ENCODE measurements at places on chromosomes 12 and 14.

DNA sequence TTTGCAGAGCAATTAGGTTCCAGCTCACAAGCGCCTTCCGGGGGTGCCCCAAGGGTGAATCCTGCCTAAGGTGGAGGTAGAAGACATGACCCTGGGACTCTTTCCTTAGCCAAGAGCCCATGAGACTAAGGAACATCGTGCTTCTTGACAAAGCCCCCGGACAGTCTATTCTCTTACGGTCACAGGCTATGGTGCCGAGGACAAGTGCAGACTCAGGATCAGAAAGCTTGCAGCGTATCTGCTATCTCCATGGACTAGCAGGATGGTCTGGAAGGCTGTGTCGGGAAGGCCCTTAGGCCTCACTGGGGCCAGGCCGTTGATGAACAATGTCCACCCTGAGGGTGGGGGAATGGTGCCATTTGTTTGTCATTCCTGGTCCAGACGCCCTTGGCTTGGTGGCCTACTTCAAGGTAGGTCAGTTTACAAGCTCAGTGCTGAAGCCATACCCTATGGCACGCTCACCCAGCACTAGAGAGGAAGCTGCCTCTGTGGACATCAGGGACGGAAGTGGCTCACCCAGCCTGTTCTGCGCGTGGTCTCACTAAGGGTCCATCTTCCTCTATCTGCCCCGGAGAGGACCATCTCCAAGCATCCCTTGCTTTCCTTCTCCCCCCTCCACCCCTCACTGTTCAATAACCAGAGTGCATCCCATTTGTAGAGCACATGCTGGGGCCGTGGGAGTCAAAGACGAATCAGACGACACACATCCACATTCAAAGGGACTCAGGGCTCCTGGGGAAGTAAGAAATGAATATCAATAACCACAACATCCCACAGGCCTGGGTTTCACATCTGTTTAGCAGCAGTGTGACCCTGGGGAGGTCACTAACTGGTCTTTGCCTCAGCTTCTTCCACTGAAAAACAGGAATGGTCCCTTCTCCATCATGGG is 45.0 kb upstream of the IQSEC3 start:
- DNase-seq = no peak

GRCh38 chr12:66623455-66623854 is 55.4 kb downstream of the GRIP1 start:
- DNase-seq = no peak

DNA sequence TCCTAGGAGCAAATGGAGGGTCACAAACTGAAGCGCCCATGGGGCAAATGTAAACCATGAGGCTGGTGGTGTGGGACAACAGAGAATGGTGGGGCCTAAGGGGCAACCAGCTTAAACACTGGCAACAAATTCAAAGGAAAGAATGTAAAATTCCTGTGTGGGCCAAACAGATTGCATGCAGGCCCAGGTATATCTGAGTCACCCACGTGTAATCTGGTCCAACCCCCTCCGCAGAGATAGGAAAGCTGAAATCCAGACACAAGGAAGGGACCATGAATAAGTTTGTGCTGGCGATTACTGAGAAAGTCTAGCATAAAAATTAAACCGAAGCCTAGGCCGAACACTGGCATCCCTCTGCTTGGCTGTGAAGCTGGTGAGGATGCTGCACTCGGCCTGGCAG is 71.6 kb downstream of the ITPK1 start:
- DNase-seq = no peak

- DNase-seq = peak; percentile 23
Measured at GRCh38 chr14:97874394-97874793, 1077.2 kb downstream of the VRK1 start.

- no peak for DNase-seq
Measured at GRCh38 chr14:35712466-35712865, 96.6 kb downstream of the RALGAPA1 start.

DNA sequence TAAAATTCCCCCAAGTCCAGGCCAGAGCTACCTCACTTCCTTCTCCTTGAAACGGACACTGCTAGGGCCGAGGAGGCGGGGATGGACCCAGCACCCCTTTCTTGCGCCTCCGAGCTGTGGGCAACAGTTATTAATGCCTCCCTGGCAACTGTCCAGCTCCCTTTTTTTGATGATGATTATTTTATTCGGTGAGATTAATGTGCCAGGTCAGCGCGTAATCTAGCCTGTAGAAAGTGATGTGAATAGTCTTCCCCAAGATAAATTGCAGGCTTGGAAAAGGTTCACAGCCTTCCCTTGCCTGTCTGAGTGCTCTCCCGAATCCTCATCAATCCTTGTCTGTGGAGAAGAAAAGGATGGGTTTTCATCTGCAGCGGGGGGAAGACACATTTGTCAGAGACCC is 54.3 kb downstream of the RNFT2 start:
- DNase-seq = no peak

GRCh38 chr14:92903359-92903758 is 19.6 kb upstream of the CHGA start:
- no peak for DNase-seq

DNA sequence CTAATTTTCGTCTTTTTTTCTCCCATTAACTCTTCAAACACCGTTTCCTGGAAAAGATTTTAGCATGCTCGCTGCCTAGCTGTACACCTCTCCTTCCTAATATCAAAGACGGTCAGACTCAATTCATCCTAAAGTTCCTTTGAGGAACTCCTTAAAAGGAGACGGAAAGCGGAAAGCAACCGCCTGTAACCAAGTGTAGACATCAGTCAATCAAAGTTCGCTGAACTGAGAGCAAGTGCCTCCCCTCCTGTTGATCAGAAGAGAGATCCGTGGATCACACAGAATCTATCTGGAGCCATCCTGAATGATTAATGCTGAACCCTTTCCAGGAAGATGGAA is 412 bp upstream of the TEP1 start:
- peak; percentile 51 for DNase-seq

DNA sequence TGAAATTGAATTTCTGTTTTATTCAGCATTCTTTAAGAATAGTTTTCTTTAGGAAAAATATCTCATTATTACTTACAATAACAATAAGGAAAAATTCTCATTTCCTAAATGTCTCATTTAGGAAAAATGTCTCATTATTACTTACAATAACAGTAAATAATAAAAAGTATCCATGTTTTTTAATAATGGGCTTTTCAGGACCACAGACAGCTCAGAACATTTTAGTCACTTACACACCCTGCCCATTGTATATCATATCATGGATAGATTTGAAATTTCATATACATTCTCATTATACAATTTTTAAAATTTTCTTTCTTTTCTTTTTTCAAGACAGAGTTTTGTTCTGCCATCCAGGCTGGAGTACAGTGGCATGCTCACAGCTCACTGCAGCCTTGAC is 58.9 kb downstream of the ASCL1 start:
- DNase-seq = no peak

DNA sequence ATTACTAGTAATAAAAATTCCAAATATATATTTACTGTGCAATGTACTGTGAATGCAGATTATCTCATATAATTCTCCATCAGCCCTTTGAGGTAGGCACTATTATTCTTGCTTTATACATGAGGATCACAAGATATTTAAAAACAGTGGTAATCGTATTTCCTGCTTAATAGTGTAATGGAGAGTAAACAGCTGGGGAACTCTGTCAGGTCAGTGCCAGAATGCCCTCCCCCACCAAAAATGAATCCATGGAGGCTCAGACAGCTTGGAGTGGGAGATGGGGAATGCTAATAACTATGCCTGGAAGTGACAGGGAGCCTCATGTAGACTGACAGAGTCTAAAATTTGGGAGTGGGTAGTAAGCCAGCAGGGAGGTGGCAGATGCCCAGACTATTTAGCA is 153.6 kb downstream of the PAH start:
- DNase-seq = no peak

- no peak for DNase-seq
Measured at GRCh38 chr12:98256830-98257229, 258.6 kb upstream of the TMPO start.

- no peak for DNase-seq
Measured at GRCh38 chr12:129466499-129466898, 437.3 kb downstream of the TMEM132D start.

DNA sequence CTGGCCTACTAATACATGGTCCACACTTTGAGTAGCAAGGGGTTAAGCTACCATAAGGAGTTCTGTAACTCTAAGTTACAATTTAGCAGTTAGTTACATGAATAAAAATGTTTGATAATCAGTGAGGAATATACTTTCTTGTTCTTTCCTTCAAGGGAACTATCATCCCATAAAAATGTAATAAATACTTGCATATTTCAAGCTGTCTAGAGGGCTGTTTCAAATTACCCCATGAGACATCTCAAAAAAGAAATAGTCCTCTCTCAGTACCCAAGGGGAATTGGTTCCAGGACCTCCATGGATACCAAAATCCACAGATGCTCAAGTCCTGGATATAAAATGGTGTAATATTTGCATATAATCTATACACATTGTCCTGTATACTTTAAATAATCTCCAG is 48.7 kb upstream of the GNG2 start:
- no peak for DNase-seq

GRCh38 chr14:58488550-58488949 is 61.0 kb downstream of the KIAA0586 start:
- no peak for DNase-seq

- DNase-seq = no peak
Measured at GRCh38 chr12:13592063-13592942, 389.1 kb downstream of the GRIN2B start.
